Foreskin fibroblast (primary cell): ENCODE measurements at places on chromosomes 3 and 15.
A peak's percentile ranks its signal among the peaks of the same experiment; 100 is the strongest.

GRCh38 chr3:102206511-102207031, 228.2 kb upstream of the ZPLD1 start:
- DNase-seq, result peak; percentile 74

GRCh38 chr3:149621218-149622005, 36.4 kb downstream of the WWTR1 start:
- DNase-seq, result peak; percentile 88

GRCh38 chr3:70990185-70990584, 593.3 kb downstream of the FOXP1 start:
- no peak for DNase-seq

DNA sequence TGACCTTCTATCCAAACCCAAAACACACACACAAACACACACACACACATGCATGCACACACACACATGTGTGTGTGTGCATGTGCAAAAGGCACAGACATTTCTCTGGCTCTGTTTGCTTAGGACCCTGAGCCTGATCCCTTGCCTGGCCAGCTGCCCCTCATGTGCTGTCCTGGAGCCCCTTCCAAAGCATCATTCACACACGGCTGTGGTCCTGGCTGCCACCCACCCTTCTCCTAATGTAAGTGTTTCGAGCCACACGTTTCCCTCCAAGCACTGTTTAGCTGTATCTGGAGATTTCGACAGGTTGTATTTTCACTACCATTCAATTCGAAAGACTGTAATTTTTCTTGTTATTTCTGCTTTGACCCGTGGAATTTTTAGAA, 45.8 kb upstream of the KLF13 start:
- no peak for DNase-seq

DNA sequence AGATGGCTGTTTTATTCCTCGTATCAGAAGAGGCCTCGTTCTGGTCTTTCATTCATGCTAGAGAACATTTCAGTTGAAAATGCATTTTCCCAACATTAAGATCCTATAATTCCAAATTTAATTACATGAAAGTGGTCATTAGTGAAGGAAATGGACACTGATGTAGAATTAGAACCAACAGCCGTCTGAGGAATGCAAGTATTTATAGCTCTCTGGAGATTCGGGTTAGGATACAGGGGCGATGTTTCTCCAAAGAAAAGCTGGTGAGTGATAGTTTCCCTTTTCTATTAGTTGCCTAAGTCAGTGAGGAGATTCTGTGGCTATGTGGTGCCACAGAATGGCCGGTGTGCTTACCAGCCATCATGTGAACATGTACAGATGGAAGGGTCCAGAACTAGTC, 109.0 kb upstream of the IL12A start:
- no peak for DNase-seq

DNA sequence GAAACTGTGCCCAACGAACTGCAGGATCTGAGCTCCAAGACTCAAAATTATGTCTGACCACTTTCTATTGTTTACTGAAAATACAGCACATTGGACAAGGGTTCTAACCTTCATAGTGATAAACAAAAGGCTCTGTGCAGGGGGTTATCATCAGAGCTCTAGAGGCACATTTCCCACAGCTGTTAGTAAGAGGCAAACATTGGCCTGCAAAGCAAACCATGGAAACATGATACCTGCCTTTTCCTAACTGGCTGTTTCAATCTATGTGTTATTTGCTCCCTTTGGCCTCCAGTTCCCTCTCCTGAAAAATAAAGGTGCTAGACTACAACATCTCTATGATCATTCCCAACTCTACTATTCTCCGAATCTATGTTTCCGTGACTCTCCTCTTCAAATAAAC, 159.7 kb upstream of the ARHGEF26 start:
- no peak for DNase-seq

DNA sequence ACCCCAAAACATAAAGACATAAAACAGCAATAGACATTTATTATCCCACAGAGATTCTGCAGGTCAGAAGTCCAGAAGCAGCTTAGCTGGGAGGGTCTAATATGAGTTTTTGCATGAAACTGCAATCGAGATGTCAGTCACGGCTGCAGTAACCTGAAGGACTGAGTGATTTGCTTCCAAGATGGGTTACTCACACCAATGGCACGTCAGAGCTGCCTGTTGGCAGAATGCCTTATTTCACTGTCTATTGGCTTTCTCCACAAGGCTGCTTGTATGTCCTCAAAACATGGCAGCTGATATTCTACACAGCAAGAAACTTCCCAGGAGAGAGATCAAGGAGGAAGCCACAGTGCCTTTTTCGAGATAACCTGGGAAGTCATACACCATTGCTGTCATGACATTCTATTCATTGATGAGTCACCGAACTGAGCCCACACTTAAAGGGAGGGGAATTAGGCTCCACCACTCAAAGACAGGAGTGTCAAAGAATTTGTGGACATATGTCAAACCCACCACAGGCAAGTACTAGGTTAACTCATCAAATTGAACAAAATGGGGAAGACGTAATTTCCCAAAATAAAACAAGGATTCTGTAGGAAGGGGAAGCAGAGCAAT, 122.2 kb downstream of the SYNPR start:
- peak; percentile 2 for DNase-seq

DNA sequence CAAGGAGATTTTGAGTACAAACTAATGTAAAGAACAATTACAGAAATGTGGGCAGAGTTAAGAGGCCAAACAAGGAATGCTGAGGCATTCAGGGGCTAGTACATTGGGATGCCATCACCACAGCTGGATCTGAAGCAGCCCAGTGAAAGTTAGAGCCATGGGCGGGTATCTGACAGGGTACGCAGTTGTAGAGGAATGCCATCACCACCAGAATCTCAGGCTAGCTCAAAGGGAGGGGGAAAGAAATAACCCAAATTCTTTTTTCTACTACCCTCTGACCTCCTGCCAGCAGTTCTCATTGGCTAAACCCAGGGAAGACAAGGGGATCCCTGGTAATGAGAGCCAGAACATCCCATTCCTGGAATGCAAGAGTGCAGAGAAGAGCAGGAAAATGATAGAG, 9.0 kb upstream of the TSC22D2 start:
- no peak for DNase-seq

DNA sequence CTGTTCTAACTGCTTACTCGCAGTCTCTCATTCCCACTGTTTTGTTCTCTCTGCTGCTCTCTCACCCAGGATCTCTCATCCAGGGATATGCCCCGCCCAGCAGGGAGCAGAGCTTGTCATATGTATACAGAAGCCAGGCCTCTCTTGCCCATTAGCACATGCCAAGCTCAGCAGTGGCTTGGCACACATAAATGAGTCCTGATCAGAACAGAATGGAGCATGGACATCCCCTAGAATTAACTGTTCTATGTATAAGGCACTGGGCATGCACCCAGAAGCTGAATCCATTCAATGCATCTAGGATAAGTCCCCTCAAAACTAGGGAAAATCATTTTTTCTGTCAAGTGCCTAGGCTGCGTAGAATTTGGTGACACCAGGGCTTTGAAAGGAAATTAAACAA, 61.6 kb downstream of the IGSF11 start:
- DNase-seq, result no peak

- DNase-seq, result no peak
Observed at GRCh38 chr3:32626631-32627030, 56.0 kb upstream of the DYNC1LI1 start.

DNA sequence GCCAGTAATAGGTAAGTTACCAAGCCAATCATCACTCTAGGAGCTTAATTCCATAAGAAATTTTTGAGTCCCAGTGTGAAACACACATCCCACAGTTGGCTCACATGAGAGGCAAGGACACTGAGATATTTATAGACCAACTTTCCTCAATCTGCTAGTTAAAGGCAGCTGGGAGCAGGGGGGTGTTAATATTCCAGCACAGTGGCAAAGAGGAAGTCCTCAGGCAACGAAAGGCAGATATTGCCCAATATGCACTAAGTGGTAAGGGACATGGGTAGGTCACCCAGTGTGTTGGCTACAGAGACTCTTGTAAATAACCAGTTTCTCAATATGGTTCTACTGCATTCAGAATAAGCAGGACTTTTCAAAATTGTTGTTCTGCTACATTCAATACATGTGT, 61.0 kb downstream of the TOP2B start:
- no peak for DNase-seq

- DNase-seq, result no peak
Observed at GRCh38 chr3:64813326-64813725, 125.5 kb upstream of the ADAMTS9 start.

- peak; percentile 52 for DNase-seq
Observed at GRCh38 chr3:47961815-47962606, 54.2 kb downstream of the MAP4 start.

DNA sequence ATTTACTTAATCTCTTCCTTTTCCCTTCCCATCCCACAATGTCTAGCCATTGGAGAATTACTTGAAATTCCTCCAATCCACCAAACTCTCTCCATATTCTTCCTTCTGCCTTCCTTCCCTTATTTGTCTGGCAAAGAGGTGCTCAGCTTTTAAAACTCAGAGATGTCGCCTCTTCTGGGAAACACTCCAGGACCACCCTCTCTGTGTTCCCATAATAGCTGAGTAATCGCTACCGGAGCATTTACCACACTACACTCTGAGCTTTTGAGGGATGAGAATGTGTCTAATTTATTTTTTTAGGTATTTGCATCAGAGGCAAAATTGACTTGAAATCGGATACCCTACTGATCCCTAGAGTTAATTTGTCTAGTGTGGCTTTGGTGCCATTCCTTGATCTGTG, 245.7 kb upstream of the TPRG1 start:
- DNase-seq, result no peak

GRCh38 chr15:25536801-25537611, 98.2 kb upstream of the UBE3A start:
- no peak for DNase-seq

DNA sequence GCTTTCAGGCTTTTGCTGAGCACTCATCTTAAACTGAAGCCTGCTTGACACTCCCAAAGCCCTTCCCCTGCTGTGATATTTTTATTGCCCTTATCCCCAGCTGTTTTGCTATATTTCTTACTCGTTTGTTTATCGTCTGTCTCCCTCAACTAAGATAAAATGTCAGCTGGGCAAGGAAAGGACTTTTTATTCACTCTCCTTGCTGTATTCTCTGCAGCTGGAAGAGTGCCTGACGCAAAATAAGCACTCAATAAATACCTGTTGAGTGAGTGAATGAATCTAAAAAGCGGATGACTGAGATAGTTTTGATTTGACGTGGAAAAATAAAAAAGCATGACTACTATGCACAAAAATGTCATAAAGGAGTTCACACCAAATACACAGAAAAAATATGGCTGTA, 84.8 kb upstream of the POMGNT2 start:
- peak; percentile 79 for DNase-seq

GRCh38 chr15:88834211-88834812, 31.1 kb downstream of the ACAN start:
- DNase-seq, result peak; percentile 27

DNA sequence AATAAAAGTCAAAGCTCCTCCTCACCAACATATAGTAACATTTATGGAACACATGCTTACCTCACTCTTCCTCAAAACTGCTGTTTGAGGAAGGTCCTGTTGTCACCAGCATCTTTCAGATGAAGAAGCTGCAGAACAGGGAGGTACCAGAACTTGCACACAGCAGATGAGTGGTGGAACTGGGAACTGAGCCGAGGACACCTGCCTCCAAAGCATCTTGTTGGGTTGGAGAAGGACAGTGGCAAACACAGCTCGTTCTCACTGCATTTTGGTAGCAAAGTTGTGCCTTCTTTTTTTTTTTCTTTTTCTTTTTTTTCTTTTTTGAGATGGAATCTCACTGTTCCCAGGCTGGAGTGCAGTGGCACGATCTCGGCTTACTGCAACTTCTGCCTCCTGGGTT, 76.0 kb downstream of the CEMIP start:
- DNase-seq, result no peak

DNA sequence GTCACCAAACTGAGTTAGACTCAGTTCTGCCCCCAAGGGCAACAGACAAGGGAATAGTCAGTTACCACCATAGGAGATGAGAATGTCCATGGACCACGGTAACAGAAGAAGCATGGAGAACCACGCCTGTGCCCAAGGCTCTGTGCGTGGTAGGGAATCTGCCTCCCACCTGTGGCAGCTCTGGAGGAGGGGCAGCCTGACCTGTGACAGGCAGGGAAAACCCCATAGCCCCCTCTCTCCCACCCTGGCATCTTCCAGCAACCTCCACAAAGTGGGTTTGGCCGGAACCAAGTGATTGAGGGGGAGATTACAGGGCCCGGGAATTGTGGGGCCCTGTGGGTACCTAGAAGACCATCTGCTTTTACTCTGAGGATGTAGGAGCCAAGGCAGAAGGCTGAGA, 14.3 kb upstream of the LTF start:
- no peak for DNase-seq

GRCh38 chr15:63043335-63044076, 959 bp downstream of the TPM1 start:
- DNase-seq, result peak; percentile 48

DNA sequence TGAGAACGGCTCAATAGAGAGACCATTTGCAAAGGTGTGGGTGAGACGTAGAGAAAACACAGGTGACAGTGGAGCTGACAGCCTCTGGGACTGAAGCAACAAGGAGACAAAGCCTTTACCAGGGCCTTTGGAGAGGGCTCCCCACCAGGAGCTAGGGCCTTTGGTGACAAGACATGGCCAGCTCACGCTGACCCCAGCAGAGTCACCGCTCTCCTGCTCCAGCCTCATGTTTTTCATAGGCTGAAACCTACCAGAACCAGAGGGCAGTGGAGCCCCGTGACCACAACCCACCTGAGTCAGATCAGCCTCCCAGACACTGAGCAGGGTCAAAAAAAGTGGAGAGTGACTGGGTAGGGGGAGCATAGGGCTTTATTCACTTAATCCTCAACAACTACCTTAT, 214.7 kb downstream of the SHQ1 start:
- no peak for DNase-seq

- no peak for DNase-seq
Observed at GRCh38 chr3:16546186-16547010, 32.9 kb upstream of the RFTN1 start.

DNA sequence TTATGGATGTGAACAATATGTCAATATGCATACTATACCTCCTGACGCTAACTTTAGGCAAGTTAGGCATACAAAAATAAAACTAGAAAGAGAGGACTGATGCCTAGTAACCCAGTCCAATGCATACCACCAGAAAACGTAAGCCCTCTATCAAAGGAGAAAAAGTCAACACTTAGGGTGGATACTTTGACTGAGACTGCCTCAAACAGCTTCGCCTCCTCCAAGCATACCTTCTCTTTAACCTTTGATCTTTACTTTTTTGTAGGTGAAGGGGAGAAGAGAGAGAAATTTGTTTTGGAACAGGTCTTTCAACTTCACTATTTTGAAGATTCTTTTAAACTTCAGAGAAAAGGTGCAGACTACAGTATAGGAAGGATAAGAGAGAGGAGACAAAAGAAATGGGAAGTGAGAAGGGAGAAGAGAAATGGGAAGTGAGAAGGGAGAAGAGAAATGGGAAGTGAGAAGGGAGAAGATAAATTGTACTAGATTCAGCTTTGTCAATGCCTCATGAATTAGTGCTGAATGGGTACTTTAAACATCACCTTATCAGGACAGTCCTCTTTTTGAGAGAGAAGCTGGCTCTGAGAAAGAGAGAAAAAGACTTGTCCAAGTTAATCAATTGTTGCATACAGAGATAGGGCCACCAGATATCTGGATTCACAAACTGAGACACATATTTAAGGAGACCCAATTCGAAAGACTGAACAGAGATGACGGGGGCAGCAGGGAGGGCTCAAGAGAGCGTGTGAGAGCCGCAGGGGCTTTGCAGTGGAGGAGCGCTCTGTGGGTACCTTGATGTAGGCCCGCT, 1.0 kb downstream of the P3H2 start:
- no peak for DNase-seq

GRCh38 chr3:58391156-58391865, 42.3 kb downstream of the PDHB start:
- DNase-seq, result no peak

- DNase-seq, result peak; percentile 91
Observed at GRCh38 chr15:67188551-67189218, 65.8 kb downstream of the AAGAB start.
